ENCODE measurements at places on chromosomes 6 and 20.

DNA sequence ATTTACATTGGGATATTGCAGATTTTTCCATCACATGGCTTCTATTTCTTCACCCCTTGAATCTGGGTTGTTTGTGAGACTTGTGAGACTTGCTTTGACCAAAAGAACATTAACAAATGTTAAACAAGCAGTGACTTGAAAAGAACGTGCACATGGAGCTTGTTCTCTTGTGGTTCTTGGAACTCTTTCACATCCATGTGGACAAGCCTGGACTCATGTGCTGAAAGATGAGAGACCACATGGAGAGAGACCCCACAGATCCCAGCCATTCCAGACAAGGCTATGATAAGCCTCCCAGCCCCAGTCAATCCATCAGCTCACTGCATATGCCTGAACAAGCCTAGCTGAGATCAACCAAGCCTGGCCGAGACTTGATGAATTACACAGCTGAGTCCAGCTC, 1365.7 kb upstream of the GJE1 start:
- no peak for DNase-seq

DNA sequence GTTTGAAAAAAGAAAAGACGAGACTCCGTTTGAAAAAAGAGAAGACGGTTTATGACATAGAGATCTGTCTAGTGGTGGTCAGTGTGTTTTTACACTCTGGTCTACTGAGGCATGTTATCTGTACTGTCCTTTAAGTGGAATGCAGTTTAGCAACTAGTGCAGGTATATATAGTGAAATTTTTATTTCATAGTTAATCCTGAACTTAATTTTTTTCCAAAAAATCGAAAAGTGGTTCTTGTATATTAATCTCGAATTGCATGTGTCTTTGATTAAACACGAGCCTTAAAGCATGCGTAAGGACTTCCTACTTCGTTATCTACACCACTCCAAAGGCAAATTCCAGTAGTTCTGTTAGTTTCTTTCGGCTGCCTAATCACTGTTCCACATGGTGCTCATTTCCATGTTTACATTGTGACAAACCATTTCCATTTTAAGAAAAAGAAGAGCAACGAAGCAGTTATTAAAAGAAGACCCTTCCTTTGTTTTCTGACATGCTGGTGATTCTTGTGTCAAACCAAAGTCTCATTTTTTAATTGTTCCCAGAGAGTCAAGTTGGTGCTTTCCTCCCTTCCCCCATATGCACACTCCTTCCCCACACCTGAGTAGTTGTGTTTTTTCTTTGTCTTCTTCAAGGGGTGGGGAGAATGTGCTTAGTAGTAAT, 2.3 kb downstream of the SNX9 start:
- no peak for DNase-seq

GRCh38 chr6:10759884-10760329, 12.3 kb downstream of the TMEM14B start:
- no peak for DNase-seq

- DNase-seq, result no peak
Observed at GRCh38 chr6:121451250-121451649, 15.8 kb downstream of the GJA1 start.

GRCh38 chr20:60063739-60064380, 105.6 kb downstream of the CDH26 start:
- no peak for DNase-seq

DNA sequence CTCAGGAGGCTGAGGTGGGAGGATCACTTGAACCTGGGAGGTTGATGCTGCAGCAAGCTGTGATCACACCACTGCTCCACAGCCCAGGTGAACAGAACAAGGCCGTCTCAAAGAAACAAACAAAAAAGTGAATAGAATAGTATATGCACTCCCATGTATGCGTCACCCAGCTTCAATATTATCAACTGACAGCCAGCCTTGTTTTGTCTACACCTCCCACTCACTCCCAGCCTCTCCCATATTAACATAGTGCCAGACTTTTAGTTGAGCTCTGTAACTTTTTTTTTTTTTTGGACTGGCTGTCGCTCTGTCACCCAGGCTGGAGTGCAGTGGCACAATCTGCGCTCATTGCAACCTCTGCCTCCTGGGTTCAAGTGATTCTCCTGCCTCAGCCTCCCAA, 18.1 kb upstream of the ILRUN start:
- DNase-seq, result no peak

- DNase-seq, result peak; percentile 76
Observed at GRCh38 chr6:83860782-83861495, 1.4 kb downstream of the CYB5R4 start.

DNA sequence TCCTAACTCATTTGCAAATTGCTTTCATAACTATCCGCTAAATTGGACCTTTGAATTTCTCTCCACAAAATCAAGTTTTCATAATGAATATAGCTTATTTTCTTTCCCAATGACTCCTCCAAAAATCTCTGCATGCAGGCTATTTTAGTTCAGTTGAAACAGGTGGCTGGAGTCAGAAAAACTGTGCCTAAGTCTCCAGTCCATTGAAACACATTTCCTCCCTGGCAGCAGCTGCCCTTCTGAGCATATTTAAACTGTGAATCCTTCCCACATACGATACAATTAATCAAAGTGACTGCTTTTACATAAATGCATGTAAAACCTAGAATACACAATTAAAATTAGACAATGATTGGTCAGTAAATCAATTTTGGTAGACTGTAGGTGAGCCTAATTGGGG, 344.6 kb upstream of the MARCKS start:
- DNase-seq, result no peak

- peak; percentile 89 for DNase-seq
Observed at GRCh38 chr20:60057866-60058807, 99.9 kb downstream of the CDH26 start.
